ENCODE measurements at places on chromosomes 4 and X.

DNA sequence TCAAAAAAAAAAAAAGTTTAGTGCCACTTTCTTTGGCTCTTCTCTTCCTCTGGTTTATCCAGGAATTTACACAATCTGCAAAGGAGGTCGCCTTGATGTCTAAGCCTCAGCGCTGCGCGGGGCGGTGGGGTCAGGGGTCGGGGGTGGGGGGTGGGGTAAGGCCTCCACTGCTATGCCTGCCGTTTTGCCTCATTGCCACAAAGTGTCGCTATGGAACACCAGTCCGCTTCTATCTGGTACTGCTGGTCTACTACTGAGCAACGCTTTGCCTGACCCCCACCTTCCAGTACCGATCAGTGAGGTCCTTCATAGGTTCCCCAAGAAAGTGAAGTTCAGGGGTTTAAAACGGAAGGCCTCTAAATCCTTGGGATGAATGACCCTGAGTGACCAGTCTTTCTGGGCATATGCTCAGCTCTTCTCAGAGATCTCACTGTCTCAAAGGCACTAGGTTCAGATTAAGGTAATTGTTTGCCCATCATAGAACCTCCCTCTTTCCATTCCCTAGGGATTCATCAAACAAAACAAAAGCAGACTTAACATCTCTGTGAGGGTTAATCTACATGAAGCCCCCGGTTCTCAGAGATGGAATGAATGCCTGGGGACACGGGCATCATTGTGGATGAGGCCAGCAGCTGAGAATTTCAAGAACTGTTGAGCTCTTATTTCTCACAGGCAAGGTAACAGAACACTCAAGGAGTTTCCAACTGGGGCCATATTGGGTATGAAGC is 16.9 kb upstream of the TSR2 start:
- DNase-seq: no peak

DNA sequence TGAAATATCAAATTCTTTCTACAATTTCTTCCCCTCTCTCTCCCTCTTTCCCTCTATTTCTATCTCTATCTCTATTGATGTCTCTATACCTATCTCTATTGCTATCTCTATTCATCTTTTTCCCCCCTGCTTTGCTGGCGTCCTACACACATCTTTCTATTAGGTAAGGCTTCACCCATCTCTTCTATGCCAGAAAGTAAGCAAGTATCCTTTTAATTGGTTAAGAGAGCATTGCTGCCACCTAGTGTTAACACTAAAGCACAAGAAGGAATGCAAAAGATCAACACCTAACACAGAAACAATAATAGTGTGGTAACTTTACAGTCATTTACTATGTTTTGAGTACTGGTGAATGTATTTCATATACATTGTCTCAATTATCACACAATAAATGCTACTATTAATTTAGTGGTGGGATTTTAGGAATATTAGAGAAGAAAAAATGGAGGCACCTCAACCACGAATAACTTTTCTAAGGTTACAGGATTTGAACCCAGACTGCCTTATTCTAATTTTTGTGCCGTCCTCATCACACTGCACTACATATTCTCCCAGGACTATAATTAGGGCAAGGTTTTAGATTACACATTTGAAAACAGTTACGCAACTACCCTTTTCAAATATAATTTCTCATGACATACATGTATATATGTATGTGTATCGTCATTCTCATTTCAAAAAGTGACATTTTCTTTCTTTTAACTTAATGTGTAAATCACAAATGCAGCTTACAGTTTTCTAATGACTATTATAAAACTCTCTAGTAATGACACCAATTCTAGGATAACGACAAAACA is 3.7 kb upstream of the C4orf36 start:
- peak; percentile 52 for DNase-seq

- DNase-seq: peak; percentile 50
Measured at GRCh38 chr4:2811830-2812611, 19.1 kb downstream of the SH3BP2 start.

DNA sequence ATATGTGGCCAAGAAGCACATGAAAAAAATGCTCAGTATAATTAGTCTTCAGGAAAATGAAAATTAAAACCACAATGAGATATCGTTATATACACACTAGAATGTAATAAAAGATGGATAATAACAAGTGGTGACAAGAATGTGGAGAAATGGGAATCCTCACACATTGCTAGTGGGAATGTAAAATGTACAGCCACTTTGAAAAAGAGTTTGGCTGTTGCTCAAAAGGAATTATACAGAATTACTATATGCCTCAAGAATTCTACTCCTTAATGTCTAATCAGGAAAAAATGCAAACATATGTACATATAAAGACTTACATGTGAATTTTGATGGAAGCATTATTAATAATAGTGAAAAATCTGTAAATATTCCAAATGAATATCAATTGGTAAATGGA is 102.2 kb downstream of the SPCS3 start:
- no peak for DNase-seq

DNA sequence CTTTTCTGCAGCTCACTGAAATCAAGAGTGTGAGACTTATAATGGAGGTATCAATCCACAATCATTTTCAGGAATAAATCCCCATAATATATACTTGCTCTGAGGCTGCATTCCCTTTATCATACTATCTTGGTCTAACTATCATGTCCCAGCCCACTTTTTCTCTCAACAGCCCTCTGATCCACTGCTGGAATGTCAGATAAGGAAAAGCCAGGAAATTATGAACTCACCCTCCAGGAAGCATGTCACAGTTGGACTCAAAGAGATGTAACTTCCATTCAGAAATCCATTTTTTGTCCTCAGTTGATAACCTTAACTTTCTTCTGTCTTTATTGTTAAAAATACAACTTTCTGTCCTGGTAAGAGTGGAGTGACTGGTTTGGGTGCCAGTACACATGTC is 144.9 kb downstream of the PCDH19 start:
- DNase-seq: no peak

DNA sequence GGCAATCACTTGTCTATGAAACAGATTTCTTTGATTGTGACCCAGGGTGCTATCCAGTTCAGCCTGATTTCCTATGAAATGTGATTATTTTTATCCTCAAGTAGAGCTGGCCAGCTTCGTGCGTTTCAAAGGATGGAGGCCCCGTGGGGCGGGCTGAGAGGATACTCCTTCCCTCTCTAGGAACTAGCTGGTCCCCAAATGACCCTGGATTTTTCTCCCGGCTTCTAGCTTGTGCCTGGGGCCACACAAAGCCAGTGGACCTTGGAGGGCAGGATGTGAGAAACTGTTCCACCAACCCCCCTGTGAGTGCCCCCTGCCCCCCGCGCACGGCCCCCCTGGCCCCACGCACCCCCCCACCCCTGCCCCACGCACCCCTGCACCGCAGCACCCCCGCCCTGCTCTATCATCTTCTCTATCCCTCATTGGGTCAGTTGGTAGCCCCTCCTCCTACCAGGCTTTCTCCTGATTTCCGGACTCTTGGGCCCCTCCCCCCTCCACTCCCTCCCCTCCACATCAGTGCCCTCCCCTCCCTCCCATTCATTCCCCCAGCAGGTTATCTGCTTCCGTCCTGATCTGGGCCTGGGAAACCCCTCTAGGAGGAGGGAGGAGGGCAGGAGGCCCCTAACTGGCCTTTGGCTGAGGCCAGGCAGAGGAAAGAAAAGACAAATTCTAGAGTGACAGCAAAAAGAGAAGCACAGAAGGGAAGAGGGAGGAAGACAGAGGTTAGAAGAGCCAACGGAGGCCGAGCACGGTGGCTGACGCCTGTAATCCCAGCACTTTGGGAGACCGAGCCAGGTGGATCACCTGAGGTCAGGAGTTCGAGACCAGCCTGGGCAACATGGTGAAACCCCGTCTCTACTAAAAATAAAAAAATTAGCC is 3.3 kb downstream of the XPNPEP2 start:
- no peak for DNase-seq

GRCh38 chrX:1283093-1283492 is 14.5 kb downstream of the CSF2RA start:
- no peak for DNase-seq

DNA sequence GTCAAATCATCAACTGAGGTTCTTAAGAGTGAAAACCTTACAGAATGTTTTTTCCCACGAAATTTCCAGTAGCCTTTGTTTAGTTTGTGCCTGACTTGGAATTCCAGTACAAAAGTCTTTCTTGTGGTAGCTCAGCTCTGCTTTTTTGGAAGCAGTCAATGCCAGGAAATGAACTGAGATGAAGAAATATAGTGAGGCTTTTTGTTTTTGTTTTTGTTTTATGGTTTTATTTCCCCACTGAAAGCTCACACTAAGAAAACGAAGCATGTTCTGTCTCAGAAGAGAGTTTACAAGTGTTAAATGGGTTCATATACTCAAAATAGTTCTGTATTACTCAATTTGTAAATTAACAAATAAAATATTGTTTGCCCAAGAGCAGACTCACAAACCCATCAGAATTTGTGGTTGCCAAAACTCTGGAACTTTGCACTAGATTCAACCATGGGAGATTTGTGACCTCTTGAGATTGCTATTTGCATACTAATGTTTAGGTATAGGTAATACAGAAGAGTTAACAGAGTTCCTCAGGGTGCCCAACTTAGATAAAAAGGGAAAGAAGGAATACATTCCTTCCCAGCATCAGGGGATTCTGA is 1060.8 kb downstream of the FAT4 start:
- no peak for DNase-seq

- no peak for DNase-seq
Measured at GRCh38 chr4:173538148-173538908, 8.3 kb upstream of the HAND2 start.

- DNase-seq: no peak
Measured at GRCh38 chr4:6926081-6926480, 16.5 kb downstream of the TBC1D14 start.

GRCh38 chrX:139179592-139179991 is 350.9 kb upstream of the F9 start:
- no peak for DNase-seq

- no peak for DNase-seq
Measured at GRCh38 chr4:184437565-184438265, 36.6 kb downstream of the IRF2 start.

Data from activated CD4-positive, alpha-beta T cell treated with anti-CD3 and anti-CD28 coated beads, Interleukin-2, amount 50 U/mL, for 24 hours (primary cell).